ENCODE measurements at places on chromosomes 6 and 20.

DNA sequence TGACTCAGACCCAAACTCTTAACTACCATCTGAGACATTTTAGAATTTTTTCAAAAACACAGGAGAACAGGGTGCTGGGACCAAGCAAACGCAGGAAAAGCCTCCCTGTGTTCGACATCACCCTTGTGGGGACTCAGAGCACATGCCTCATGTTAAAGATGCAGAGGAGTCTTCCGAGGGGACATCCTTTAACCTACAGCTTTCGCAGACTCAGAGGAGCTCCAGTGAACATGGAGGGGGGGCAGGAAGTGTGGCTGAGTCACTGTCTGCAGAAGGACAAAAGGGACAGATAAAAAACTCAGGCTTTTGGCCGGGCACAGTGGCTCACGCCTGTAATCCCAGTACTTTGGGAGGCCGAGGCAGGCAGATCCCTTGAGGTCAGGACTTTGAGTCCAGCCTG lies 15.1 kb downstream of the BMP7 start:
- no peak for DNase-seq

- DNase-seq, result no peak
Observed at GRCh38 chr6:43733471-43734293, 36.3 kb upstream of the VEGFA start.

DNA sequence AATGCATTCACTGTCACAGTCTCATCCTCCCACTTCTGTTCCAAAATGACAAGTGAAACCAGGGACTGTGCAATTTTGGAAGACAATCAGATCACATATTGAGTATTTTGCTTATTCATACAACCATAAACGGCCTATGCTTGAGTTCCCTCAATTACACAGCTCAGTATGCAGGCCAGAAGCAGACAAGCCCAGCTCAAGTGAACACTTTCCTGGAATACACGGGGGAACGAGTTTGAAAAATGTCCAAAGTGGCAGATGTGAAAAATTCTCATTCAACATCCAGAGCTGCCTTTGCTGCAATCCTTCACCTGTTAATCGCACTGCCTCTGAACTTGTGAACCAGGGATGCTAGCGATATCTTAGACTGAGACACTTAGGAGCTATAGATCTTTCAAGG lies 190.2 kb downstream of the COL9A1 start:
- DNase-seq, result no peak

DNA sequence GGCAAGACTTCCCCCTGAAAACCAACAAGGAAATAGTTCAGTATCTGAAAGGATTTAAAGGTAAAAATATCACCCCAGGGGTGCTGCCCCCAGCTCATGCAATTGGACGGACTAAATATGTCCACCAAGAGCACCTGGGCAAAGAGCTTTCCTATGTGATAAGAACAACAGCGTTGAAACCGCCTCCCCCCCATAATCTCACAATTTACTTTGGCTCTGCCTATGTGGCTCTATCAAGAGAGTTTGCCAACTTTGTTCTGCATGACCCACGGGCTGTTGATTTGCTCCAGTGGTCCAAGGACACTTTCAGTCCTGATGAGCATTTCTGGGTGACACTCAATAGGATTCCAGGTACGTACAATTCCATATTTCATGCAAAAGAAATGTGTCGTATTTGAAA lies 35.8 kb downstream of the GCNT2 start:
- no peak for DNase-seq

- DNase-seq, result no peak
Observed at GRCh38 chr6:137875606-137876005, 8.5 kb downstream of the TNFAIP3 start.

GRCh38 chr6:150299873-150300485 lies 68.8 kb upstream of the IYD start:
- DNase-seq, result no peak

DNA sequence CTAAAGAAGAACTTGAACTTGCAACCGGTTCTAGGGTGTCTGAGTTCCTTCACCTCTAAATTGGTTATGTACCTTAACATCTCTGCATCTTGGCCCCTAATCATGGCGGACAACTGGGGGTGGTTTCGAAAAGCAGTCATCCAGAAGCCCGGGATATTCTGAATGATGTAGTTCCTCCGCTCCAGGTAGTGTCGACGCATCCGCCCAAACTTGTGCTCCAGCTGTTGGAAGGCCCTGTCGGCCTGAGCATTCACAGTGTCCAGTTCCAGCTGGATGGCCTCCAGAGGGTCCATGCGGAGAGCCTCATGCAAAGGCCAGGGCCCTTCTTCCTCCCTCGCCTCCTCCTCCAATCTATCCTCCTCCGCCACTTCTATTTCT lies 887 bp downstream of the TSPYL1 start:
- no peak for DNase-seq
